Ovary (tissue), 10 donors: ENCODE measurements at places on chromosomes 3 and 15. TPM values are rescaled to one million over a fixed set of nuclear protein-coding genes. Genes with fewer than 3 reads are reported as not detected.

Gene TRAIP
- 3.1 TPM for total RNA-seq

Gene CDHR4
- 2.0 TPM for total RNA-seq

Gene RHCG
- 0.67 TPM for total RNA-seq

Gene SH2D7
- total RNA-seq = not detected

Gene SKOR1
- 0.92 TPM for total RNA-seq

Gene THAP10
- 3.3 TPM for total RNA-seq

Gene ZNF660
- 18.4 TPM for total RNA-seq

Gene FGF7
- 38.3 TPM for total RNA-seq

Gene CD200R1
- 0.20 TPM for total RNA-seq

Gene EIF4G1
- 206 TPM for total RNA-seq

Gene ADAMTSL3
- total RNA-seq = 2.3 TPM

Gene CNTN6
- total RNA-seq = not detected

Gene MST1R
- total RNA-seq = 2.2 TPM

Gene COL6A5
- total RNA-seq = not detected

Gene EPHB3
- 10.2 TPM for total RNA-seq

Gene CIB1
- total RNA-seq = 68.8 TPM
